ENCODE measurements at places on chromosomes 11 and 22.
A peak's percentile ranks its signal among the peaks of the same experiment; 100 is the strongest.

DNA sequence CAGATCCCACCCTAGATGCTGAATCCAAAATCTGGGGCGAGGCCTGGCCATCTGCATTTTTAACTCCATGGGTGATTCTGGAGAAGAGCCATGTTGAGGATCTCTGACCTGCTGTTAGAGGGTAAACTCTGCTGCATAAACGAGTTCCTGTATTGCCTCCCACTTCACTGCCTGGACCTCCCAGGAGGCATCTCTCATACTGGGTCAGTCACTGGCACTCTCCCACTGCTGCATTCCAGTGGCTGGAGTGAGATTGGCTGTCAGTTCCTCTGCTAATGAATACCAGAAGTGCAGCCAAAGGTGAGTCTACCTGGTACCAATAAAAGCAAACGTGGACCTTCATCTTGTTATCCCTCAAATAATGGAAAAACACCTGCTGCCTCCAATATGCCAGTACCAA lies 10.3 kb downstream of the POLDIP3 start:
- DNase-seq = no peak

DNA sequence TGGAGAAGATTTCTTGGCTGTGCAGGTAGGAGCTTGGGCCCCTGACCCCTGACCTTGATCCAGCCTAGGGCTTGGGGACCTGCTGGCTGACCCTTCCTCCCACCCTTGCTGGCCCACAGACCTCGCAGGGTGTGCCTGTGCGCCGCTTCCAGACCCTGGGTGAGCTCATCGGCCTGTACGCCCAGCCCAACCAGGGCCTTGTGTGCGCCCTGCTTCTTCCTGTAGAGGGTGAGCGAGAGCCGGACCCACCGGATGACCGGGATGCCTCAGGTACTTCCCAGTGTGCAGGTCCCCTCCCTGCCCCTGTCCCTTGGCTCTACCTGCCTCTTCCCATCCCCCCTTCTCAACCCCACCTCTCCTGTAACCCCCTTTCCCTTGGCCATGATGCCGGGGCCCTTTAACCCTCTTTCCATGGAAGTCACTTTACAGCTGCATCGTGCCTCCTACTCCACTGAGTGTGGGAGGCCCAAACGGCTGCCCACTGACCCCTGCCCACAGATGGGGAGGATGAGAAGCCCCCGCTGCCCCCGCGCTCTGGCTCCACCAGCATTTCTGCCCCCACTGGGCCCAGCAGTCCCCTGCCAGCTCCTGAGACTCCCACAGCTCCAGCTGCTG lies 3.8 kb downstream of the INPPL1 start:
- DNase-seq = no peak

GRCh38 chr11:61543606-61544306 lies 35.2 kb downstream of the LRRC10B start:
- no peak for DNase-seq

DNA sequence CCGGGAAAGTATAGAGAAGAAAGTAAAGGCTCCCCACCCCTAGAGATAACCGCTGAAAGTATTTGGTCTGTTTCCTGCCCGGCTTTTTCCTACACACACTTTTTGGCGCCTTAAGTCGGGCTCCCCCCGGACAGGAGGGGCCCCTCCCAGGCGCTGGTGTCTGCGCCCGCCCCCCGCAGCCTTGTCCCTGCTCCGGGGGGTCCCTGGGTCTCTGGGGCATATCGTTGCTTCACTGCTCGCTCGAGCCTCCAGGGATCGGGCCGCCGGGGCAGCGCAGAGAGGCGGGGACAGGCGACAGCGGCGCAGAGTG lies 928 bp upstream of the CRACR2B start:
- no peak for DNase-seq

DNA sequence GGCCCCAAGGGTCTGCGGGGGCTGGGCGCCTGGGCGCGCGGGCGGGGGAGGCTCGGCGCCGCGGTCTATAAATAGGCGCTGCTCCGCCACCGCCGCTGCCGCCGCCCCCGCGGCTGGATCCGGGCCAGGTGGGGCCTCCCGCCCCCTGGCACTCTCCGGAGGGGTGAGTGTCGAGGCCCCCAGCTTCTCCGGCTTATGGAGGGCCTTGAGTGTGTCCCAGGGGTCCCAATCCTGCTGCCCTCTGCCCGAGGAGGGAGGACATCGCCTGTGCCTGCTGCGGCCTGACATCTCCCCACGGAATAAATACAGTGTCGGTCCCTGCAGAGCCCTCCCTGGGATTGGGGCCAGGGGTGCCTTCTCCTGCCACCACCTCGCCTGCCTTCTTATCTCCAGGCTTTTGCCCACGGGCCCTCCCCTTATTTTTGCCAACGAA lies 4.3 kb upstream of the GP1BB start:
- no peak for DNase-seq

DNA sequence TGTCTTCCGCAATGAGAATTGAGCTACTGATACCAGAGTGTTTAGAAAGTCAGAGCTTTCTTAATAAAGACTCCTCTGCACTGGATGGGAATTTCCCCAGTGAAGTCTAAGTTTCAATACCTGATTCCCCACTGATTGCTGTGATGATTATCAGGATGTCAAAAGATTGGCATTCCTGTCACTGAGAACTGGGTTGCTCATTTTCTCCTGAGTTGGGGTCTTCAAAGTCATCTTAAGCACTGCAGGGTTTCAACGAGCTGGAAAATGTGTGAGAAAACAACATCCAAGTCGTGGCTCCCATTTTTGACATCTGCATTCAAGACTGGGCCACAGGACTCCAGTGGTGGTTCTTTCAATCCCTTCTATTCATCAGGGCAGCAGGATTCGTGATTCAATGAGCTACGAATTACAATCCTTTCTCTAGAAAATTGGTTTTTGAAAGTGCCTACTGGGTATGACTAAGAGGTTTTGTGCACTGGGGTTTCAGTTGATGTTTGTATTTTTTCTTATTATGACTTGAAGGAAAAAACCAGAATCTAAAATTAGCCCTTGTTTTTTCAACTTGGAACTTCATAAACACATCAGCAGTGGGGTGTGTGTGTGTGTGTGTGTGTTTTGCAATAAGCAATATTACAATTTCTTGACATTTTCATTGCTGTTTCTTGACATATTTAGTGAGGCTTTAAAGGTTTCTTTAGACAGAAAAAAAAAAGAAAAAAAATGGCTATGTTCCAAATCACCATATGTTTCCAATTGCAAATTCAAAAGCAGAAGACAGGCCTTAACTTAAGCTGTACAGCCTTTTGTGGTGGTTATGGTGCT lies 233.0 kb downstream of the FAM76B start:
- DNase-seq = no peak

DNA sequence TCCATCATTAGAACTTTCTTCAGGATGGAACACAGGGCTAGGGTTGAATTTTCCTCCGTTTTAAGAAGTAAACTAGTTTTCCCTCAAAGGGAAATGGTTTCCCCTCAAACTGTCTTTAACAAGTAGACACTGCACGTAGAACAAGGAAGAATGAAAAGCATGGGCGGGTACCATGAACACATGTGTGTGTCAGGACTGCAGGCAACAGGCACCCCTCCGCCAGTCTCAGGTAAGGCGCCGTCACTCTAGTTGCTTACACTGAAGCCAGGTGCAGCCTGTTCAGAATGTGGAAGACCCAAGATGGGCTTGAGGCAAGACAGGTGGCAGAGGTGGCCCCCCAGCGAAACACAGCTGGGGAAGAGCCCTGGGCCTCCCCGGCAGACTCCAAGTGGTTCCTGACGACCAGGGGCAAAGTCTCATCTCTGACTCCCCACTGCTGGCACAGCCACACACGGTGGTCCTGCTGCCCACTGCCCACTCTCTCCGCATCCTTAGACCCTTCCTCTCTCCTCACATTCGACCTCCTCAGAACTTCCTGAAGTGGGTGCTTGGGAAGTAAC lies 25.4 kb upstream of the MOB2 start:
- DNase-seq = no peak

DNA sequence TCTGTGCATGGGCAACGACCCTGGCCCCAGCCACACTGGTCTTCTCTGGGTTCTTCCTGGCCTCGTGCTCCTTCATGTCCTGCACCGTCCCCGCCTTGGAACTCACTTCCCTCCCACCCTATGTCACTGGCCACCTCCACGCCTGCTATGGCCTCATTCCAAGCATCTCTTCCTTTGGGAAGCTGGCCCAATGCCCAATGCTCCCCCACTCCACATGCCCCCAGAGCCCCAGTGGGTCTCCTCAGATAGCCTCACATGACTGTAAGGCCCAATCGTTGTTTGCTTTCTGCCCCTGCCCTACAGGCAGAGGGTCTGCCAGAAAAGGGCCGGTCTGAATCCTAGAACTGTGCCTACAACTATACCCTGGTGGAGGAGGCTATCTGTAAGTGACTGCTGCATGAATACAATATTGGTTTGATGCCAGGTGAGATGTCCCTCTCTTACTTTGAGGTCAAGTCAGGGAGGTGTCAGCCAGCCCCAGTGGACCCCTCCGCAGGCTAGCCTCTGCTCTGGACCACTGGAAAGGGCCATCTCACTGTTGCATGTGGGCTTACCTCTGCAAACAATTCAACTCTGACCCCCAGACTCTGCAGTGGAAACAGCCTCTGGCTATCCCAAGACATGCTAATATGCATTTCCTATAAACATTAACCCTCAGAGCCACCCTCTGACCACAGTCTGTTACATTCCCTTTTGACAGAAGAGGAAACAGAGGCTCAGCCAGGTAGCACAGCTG lies 2.1 kb upstream of the GNAZ start:
- no peak for DNase-seq

DNA sequence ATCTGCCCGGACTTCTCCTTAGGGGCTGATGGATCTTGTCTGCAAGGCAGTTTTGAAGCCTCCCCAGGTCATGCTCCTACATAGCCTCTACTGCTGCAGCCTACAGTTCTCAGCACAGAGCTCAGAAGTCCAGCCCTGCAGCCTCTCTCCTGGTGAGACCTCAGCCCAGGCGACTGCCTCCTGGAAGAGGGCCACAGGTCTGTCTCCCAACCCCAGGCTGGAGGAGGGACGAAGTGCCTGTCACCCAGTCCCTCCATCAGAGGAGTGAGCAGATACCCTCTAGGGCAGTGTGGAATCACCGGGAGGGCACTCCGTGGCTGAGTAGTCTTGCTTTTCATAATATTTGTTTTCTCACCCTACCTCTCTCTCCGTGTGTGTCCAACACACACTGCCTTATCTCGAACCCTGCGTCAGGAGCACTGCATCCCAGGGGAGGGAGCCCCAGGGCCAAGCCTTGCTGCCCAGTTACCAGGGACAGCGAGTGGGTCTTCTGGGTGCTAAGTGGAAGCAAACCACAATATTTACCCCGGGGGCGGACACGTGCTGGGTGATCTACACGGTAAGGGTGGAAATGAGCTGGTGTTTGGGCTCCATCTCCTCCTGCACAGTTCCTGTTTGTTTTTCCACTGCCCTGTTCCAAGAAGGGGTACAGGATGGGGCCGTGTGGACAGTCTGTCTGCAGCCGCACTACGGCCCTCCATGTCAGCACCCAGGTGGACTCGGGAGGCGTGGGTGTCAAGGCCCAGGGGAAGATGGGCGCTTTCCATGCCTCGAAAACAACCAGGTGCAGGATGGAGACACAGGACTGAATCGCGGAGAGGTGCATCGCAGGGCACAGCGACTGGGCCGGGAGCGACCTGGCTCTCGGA lies 133.7 kb upstream of the HSD17B12 start:
- DNase-seq = no peak

DNA sequence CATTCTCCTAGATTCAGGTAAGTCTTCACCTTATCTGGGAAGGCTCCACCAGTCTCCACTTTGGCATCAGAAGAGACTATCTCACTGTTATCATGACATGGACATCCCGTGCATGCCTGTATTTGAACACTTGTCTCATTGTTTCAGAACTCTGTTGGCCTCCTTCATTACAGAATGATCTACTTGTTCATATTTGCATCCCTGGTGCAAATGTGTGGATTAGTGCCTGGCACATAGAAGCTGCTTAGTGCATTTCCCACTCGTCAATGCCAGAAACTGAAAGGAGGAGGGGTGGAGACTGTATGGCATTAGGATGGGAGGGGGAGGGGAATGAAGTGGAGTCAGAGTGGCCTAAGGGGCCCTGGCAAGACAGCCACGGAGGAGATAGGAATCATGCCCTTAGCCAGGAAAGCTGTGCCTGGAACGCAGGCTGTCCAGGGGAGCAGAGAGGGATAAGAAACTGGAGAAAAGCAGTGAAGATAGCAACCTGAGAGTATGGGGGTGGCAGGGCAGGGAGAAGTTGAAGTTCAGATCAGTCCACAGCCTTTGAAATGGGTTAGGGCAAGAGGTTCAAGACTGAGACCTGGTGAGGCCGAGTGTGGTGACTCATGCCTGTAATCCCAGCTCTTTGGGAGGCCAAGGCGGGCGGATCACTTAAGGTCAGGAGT lies 53.8 kb upstream of the CAPRIN1 start:
- no peak for DNase-seq

GRCh38 chr11:134040386-134041302 lies 28.2 kb upstream of the JAM3 start:
- DNase-seq = no peak

- no peak for DNase-seq
Measured at GRCh38 chr11:78499971-78500370, 74.7 kb downstream of the NARS2 start.

DNA sequence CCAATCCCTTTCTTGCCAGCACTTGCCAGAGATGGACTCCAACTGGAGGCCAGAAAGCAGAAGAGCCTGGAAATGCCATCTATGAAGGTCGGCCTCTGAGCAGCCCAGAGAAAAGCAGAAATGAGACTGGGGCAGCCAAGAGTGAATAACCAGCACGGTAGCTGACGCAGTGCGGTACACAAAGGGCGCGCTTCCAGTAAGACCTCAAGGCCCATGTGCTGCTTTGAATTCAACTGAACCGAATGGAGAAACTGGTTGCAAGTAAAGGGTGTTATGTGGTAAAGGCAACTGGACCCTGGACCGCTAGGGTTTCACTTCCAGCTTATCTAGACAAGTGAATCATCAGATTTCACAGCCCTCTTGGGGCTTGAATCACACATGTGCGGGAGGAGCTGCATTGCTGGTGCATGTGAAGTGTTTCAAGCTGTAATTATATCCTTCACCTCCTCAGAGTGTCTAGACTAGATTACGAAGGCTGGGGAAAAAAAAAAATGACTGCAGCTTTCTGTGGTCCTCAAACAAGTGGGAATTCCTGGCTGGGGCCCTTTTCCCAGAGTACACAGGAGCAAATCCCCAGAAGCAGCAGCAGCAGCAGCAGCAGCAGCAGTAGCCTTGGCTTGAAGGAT lies 128.9 kb downstream of the CCDC34 start:
- DNase-seq = peak; percentile 79

DNA sequence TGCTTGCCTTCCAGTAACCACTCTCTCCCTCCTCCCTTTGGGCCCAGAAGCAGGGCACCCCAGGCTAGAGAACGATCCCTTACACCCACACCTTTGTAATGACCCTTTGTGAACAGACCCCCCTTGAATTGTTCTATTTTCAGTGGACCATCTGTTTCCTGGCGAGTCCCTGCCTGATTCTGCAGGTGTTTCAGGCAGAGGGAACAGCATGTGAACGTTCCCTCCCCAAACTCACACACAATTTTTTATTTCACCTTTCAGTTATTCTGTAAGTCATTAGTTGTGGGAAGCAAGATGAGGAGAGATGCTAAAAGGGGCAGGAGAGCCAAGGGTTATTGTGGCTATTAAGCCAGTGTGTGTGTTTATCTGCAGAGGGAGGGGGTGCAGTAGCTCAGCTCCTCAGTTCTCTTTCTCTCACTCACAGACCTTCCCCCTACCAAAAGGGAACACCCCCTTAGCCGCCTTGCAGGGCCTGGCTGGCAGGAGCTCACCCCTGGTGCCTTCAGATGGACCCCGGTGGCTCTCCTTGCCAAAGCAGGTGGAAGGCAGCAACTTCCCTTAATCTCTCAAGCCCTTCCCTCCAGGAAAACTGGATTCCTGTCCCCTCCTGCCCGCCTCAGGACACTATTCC lies 64.8 kb upstream of the SPON1 start:
- no peak for DNase-seq

All from NAMALWA (cell line).